ENCODE measurements at places on chromosomes 13 and 19.

- no peak for DNase-seq
These were observed 6.6 kb downstream of the ATP7B start for GRCh38 chr13:52004511-52005170.

DNA sequence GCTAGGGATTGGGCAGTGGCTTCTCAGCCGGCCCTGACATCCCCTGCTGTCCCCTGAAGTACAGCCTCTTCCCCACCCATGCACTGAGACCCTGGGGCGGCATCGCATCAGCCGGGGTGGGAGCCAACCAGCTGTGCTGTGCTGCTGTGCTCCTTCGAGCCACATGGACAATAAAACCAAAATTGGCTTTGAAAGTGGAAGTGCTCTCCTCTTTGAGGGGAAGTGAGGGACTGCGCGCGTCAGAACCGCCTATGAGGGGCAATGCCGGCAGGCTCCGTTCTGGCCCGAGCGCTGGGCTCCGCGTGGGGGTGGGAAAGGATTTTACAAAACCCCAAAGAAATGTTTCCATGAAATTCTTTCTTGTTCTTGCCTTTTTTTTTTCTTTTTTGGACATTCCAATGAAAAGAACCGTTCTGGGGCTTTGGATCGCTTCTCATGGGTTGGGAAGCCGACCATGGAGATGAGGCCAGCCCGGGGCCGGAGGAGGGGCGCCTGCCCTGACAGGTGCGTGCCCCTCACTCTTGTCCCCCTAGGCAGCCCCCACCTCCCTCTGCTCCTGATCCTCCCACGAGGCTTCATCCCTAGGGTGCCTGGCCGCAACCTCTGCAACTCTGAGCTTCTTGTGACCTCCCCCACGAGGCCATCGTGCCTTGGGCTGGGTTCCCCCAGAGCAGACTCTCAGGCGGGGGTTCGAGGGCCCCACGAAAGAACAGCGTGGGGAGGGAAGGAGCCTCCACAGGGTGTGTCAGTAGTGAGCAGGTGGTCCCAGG lies 22.6 kb downstream of the KLHL26 start:
- no peak for DNase-seq

DNA sequence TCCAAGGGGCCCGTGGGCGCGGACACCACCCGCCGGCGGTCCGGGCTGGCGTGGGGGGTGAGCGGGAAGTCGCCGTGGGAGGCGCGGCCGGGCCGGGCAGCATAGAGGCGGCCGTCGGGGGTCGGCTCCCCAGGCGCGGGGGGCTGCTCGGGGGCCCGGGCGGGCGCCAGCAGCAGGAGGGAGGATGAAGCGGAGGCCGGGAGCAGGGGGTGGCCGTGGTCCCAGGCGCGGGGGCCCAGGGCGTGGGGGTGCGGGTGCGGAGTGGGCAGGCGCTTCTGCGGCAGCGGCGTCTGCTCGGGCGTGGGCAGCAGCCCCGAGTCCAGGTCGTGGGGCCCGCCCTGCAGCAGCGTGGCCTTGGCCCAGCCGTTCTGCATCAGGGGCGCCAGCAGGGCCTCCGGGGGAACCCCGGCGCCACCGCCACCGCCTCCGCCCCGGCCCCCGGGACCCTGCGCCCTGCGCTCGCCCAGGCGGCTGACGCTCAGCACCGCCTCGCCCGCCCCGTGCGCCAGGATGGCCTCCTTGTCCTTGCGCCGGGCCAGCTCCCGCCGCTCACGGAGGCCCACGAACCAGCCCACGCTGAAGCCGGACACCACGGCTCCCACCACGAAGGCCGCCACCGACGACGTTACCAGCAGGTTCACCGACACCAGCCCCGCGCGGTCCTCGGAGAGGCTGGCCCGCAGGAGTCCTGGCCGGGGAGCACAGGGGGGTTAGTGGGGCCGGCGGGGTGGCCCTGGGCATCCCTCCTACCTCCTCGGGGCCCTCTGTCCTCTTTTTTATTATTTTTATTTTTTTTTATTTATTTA lies 4.2 kb upstream of the LRG1 start:
- no peak for DNase-seq

DNA sequence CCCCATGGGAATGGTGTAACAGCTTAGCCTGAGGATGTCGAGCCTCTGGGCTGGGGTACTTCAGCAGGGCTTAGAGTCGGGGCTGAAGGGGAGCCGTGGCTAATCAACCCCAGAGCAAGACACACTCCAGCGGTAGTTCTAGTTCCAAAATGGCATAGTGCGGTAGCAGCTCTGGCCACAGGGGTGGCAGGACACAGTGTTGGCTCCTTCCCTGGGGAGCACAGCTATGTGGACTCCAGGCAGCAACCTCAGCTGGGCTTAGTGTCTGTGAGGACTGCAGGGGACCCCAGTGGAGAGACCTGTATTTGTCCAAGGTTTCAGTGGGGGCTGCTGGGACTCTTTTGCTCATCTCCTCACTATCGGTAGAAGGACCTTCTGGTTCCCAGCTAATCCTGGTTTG lies 70.8 kb upstream of the PCDH20 start:
- DNase-seq: no peak

DNA sequence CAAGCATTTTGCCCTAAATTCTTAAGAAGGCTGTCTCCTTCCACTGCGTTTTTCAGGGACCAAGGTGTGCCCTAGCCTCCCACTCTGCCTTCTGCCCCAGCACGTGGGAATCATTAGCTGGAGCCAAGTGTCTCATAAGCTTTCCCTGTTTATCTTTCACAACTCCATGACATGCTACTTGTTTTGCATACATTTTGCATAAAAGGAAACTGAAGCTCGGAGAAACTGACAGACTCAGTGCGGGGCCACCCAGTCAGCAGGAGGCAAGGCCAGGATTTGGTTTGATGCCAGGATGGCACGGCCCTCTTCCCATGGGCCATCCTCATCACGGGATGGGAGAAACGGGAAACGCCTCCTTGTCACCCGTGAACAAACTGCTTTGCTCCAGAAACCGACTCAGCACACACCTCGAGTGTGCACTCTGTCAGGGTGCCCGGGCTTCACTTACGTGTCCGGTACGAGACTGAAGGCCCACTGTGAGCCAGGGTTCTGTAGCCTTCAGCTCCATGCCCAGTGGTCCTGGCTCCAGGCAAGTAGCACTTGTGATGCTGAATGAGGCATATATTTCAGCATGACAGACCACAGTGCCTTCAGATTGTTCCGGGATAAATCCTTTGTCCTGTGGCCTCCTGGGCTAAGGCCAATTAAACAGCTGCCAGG lies 9.6 kb downstream of the CEBPA start:
- no peak for DNase-seq

DNA sequence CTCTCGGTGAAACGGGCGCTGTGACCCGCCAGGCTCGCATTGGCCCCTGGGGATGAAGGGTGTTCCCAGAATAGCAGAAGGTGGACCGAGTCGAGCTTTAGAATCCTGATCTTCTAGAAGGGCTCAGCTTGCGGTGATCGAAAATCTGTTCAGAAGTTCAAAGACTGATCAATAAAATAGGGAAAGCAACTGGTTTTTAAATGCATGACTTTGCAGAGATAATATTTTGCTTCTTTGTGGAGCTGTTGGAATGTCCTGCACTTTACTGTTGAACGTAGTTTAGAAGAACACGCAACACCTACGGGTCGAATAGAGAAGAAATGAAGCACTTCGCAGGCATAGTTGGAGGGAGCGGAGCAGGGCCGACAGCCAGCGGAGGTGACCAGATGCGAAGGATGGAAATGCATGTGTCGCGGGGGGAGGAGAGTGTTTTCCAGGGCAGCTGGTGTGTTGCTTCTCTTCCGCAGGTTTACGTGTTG lies 766 bp downstream of the CEBPG start:
- DNase-seq: no peak

DNA sequence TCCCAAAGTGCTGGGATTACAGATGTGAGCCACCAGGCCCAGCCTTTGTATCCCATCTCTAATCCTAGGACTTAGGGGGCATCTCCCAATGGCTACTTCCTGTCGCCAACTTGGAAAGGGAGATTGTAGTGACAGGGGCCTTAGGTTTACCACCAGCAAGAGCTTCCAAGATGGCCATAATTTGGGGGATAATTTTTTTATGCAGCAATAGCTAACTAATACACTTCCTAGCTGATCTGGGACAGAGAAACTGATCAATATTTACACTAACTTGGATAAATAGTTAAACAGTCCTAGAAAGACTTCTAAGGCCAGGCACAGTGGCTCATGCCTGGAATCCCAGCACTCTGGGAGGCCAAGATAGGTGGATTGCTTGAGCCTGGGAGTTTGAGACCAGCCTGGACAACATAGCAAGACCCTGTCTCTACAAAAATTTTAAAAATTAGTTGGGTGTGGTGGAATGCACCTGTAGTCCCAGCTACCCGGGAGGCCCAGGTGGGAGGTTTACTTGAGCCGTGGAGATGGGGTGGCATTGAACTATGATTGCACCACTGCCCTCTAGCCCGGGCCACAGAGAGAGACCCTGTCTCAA lies 5.3 kb upstream of the COLGALT1 start:
- DNase-seq: no peak

DNA sequence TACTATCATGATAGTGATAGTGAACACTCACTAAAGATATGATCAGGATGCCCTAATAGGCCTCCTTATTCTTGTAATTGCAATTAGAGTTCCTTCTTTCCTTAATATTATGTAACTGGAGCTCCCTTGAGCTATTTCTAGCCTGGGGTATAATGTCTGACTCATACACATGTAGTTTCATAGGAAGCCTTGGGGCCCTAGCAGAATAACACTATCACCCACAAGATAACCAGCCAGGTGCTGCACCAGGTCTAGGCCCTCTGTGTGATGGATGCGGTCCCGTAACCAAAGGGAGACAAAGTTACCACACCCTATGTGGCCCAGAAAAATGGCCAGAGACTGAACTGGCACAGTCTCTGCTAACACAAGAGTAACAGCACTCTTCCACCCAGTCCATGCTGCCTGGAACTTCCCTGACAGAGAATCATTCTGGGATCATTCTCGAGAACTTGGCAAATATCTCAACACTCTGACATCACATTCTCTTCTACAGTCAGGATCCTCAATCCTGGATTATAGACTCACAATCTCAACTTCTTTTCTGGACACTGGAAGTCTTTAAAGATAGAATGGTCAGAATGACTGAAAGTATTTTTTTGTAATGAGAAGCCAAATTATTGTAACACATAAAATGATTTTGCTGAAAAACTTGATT lies 32.6 kb upstream of the IGFL4 start:
- DNase-seq: no peak

DNA sequence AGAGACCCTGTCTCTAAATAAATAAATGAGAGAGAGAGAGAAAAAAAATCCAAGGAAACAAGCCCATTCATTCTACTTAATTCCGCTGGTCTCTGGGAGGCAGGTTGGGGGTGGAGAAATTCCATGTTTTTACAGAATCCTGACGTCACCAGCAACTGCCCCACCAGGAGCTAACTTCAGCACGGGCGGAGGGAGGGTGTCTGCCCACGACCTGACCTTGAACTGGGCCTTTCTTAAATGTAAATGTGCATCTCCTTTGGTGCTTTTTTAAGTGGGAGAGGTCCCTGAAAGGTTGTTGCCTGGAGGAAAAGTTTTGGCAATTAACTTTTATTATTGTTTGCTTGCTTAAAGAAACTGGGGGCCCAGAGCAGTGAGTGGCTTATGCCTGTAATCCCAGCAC lies 15.5 kb downstream of the KLF2 start:
- DNase-seq: no peak

- DNase-seq: no peak
These were observed 8.0 kb downstream of the KLC3 start for GRCh38 chr19:45348367-45349125.

DNA sequence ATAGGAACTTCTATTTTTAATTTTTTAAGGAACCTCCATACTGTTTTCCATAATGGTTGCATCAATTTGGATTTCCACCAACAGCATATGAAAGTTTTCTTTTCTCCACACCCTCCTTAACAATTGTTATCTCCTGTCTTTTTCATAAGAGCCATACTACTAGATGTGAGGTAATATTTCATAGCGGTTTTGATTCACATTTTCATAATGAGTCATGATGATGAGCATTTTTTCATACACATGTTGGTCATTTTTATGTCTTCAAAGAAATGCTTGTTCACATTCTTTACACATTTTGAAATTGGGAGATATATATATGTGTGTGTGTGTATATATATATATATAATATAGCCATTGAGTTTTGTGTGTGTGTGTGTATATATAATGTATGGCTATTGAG lies 420.3 kb upstream of the PCDH9 start:
- no peak for DNase-seq

- no peak for DNase-seq
These were observed 24.7 kb upstream of the MIER2 start for GRCh38 chr19:369256-369655.

DNA sequence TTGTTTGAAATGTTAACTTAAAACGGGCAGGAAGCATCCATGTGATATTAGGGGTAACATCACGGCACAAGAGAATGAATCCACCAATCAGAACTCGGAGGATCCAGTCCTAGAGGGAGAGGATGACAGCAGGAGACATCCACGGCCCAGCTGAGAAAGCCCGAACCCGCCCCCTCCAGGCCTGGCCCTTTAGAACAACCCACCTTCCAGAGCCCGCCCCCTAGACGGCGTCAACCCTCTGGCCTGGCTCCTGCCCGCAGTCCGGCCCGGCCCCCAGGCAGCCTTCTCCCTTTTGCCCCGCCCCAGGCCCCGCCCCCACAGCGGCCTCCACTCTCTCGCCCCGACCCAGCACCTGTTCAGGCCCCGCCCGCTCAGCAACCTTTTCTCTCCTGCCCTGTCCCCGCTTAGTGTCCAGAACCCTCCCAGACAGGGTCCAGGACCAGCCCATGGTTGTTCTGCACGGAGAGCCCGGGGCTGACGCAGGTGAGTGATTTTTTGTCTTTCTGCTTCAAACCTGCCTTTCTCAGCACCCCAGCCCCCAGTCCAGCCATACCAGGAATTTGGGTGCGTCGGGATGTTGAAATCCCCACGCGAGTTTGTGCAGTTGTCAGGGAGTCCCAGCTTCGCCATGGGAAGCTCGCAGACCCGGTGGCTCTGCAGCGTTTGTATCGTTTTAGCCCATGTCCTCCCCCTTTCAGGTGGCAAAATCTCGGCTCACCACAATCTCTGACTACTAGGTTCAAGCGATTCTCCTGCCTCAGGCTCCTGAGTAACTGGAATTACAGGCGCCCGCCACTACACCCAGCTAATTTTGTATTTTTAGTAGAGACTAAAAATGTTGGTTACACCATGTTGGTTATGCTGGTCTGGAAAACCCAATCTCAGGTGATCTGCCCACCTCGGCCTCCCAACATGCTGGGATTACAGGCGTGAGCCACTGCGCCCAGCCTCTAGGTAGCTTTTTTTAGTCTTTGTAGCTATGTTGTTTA lies 16.1 kb downstream of the ZNF816 start:
- no peak for DNase-seq

DNA sequence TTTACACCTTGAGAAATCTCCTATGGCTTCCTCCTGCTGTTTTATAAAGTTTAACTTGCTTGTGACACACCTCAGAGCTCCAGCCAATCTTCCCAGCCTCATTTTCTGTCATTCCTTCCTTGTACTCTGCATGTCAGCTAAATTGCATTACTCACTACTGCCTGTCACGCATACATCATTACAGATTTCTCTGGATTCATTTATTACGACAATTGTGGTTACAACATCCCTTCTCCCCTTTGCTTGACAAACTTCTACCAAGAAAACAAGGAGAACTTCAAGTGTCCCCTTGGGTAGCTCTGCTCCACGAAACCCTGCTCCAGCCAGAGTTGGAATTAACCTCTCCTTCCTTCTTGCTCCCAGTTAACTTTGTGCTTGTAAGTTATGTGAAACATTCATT lies 22.0 kb upstream of the GPR18 start:
- no peak for DNase-seq

GRCh38 chr13:113605866-113606438 lies 21.4 kb downstream of the TFDP1 start:
- no peak for DNase-seq

- no peak for DNase-seq
These were observed 1.6 kb downstream of the SLC46A3 start for GRCh38 chr13:28717170-28717569.

- DNase-seq: no peak
These were observed 735.0 kb downstream of the FGF9 start for GRCh38 chr13:22405891-22406290.
